ENCODE measurements at places on chromosomes 11 and 22.

DNA sequence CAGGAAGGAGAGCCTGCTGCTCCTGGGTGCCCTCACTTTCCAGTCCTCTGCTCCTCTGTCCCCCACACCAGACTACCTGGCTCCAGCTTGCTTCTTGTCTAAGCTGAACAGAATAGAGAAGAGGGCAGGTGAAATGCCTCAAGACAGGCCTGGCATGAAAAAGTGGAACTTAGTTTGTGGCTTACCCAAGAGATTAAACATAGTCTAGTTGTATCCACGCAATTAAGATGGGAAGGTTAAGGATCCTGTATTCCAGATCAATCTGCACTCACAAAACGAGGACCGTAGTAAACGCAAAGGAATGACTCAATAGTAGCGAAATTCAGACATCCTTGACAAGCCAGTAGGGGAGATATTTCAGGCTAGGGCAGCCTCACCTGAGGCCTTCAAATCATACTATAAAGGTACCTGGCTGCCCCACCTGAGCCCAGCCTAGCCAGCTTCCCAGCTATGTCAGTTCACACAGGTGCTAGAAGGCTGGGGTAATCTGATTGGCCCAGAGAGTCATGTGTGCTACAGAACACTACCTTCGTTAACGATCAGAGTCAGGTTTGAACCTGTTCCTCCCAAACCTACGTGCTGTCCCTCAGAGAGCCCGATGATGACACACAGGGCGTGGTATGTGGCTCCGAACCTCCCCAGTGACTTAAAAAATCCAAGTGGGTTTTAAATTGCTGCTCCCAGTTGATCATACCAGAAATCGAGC lies 46.5 kb downstream of the AHNAK start:
- DNase-seq, result no peak

DNA sequence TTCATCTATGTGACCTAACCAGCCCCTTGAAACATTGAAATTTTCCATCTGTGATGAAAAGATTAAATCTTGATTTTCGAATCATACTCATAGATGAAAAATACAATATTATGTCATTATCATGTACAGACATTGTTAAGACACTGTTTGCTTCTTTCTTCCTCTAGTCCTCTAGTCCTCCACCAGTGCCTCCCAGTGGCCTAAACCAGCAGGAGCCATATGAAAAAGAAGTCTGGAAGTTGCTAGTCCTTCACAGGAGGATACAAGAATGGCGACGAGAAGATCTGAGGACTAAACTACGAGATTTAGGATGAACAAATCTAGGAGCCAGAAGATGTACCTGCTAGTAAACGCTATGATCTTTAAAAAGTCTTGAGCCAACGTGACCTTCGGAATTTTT lies 134.1 kb downstream of the SLC17A6 start:
- DNase-seq, result no peak

DNA sequence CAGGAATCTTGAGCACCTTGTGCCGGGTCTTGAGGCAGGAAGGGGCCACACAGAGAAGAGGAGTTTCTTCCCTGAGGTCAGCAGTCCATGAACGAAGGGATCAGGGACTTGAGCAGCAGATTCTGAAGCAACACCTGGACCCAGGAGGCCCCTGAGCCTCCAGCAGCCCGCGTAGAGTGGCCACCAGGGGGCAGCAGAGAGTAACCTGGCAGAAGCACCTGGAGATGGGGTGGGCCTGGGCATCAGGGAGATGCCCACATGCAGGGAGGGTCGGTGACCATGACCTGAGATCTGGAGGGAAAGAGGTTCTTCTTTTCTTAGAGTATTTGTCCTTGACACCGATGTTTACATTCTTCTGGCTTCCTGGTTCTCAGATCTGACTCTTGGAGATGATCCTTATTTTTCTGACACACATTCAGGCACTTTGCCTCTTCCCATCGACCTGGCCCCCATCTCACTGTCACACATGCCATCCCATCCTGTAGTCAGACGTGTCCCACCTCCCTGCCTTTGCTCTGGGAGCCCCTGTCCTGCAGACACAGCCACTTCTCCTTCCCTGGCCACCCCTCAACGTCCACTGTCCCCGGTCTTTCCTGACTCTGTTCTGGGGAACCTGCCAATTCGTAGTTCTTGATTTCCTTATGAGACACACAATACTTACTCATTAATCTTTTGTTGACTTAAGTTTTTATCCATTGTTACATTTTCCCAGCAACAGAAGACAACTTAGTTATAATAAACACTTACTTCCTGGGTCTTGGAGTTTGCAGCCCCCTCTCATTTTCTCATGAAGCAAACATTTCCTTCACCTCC lies 66.5 kb downstream of the GGTLC2 start:
- peak; percentile 71 for DNase-seq

GRCh38 chr11:130402570-130402969 lies 25.8 kb downstream of the ADAMTS8 start:
- peak; percentile 33 for DNase-seq

GRCh38 chr11:118149493-118149892 lies 3.1 kb downstream of the SCN4B start:
- no peak for DNase-seq

- DNase-seq, result no peak
These were observed 15.0 kb downstream of the TSPO start for GRCh38 chr22:43166132-43166930.

DNA sequence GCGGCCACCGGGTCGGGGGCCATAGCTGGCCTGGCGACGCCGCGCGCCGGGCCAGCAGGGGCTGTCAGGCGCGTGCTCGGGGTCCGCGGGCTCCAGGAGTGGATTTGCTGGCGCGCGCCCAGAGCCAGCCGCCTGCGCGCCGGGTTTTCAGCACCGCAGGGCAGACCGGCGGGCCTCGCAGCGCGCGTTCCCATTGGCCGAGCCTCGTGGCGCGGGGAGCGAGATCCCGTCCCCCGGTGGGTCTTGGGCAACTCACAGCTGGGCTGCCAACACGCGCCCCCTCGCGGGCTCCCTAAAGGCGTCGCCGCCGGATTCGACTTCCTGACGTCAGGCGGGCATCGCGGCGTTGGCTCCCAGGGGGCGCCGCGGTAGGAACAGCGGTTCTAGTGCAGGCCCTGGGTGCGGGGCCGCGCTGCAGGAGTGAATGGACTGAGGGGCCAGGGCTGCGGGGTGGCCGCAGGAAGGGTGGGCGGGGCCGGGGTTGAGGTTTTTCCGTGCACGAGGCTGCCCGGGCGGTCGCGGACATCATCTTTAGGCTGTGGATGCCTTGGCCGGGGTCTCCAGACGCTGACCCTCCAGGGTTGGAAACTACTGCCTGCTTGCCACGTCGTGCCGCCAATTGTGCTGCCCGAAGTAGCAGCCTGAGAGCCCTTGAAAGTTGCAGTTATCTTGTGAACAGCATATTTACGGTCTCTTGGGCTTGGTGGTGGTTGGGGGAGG lies at the start of gene FADS1:
FADS1 (minus strand) TSS at position 268 of the 720 bp plus-strand sequence; CDS start at position 194, 74 bp downstream.
- DNase-seq, result peak; percentile 98

DNA sequence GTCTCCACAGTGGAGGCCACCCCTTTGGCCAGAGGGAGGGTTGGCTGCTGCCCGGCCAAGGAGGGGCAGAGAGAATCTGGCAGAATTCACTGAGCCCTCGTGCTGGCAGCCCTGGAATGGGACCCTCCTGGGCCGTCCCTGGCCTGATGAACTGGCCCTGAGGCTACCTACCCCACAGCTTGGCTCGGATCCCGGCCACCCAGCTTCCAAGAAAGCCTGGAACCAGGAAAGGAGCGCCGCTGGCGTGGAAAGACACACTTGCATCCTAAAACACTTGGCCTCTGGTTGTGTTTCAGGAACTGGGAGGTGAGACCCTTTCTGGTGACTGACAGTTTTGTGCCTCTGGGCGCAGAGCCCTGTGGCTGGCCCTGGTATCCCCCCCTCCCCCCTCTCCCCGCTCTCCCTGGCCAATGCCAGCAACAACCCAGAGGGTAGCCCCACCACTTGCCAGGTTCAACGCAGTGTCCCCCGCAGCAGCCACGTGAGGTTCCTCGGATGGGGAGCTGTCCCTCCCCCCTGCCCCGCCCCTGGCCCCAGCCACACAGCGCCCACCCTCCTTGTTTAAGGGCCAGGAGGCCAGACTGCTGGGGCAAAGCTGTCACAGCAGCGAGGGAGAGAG lies 693 bp downstream of the NFAM1 start:
- DNase-seq, result no peak

DNA sequence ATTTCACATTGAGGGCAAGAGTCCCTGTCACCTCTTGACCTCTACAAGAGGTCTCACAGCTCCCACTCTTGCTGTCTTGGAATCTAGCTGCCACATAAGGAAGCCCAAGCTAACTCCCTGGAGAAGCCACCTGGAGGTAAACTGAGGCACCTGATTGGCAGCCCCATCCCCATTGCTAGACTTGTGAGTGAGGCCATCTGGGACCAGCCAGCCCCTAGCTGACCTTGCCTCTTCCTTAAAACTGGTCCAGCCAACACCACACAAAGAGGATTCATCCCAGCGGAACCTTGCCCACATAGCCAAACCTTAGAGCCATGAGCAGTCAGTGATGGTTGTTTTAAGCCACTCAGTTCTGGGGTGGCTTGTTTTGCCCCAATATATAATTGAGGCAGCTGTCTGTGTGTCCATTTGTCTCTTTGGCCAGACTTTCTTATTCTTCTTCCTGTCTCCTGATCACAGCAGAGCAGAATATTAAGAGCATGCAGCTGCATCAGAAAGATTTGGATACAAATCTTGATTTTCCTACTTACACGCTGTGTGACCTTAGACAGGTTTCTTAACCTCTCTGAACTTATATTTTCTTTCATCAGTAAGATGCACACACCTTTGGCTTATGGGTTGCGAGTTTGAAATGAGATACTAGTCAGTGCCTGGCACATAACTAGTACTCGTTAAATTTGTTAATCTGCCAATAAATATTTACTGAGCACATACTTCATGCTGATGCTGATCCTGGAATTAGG lies 74.3 kb upstream of the TP53I11 start:
- no peak for DNase-seq
